ENCODE measurements at places on chromosomes 5 and 9. TPM values are rescaled to one million over a fixed set of nuclear protein-coding genes. Genes with fewer than 3 reads are reported as not detected.

- no peak for DNase-seq
These were observed 13.4 kb downstream of the ELAVL2 start for GRCh38 chr9:23812673-23813072.

DNA sequence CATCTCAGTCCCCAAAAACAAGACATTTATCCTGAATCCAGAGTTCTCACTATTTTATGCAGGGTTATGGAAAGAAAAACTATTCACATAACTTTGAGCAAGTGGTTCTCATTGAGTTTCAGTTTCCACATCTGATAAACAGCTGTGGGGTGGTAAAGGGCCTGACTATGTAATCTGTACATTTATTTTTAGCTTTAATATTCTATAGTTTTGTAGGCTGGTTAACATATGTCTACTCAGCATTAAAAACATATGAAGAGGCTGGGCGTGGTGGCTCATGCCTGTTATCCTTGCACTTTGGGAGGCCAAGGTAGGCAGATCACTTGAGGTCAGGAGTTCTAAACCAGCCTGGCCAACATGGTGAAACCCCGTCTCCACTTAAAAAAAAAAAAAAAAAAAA, 301.5 kb upstream of the CCNG1 start:
- DNase-seq, result no peak

GRCh38 chr5:51227963-51228470, 155.2 kb upstream of the ISL1 start:
- no peak for DNase-seq

- DNase-seq, result no peak
These were observed 92.2 kb upstream of the SARDH start for GRCh38 chr9:133830310-133830709.

DNA sequence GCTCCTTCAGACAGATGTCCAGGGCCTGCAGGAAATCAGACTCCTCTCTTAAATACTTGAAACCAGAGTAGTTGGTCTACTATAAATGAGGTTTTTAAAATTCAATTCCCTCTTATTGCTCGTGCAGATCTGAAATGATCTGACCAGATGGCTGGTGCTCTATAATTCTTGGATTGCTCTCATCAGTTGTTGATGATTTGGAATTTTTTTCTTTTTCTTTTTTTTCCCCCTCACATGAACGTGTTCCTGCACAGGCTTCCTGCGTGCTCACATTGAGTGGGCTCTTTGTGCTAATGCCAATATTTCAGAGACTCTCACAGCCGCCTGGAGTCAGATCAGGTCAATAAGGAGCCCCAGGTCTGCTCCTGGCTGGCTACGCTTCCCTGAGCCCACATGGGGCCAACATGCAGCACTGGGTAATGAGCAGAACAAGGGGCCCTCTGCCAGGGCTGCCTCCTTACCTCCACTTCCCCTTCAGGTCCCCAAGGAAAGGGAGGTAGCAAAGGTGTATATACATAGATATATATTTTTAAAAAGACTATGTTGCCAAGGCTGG, 82.0 kb downstream of the SIL1 start:
- DNase-seq, result no peak

DNA sequence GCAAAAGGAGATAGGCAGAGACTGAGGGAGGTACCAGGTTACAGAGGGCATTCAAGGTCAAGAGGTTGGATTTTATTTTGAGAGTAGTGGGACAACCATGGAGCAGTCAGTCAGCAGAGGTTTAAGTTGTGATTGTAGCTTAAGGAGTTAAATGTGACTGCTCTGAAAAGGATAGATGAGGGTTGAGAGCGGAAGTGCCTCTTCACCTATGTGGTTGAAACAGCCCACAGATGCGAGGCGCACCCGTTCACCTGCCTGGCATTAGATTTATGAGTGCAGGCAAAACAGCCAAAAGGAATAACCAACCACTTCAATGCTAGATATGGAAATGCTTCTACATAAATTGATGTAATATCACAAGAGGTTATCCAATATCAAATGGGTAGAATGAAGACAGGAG, 8.4 kb downstream of the ZNF474 start:
- no peak for DNase-seq

GRCh38 chr5:133086366-133086875, 34.6 kb downstream of the HSPA4 start:
- no peak for DNase-seq

GRCh38 chr5:125486634-125487033, 740.2 kb upstream of the ZNF608 start:
- DNase-seq, result no peak

DNA sequence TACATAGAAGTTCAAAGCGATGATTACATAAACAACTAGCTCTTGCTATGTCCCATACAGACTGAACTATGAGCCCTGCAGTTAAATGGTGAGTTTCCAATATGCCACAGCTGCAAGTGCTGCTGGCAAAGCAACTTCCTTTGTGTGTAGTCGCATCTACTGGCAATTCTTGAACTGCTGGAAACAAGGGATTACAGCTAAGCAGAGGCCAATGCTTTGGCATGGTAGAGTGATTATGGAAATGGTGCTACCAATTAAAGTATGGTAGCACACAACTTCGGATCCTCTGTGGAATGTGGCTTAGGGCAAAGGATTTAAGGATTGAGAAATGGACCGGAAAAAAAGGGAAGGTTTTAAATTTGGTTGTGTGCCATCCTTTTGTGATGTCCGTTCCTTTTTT, 856.6 kb downstream of the MAT2B start:
- no peak for DNase-seq

DNA sequence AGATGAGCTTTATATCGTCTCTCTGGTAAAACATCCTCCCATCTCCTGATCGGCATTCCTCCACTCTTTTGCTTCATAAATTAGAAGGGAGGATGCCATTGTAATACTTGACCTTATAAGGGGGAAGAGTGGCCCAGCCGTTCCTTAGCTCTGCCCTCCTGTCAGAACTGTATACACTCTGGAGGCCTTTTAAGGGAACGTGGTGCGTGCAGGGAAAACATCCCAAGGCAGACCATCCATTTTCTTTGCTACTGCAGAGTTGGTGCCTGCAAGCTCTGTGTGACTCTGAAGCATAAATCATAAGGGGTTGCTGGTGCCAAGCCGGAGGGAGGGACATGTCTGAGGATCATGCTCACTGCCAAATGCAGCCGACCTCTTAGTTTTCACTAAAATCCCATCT, 90.4 kb downstream of the PGM5 start:
- DNase-seq, result peak; percentile 48

GRCh38 chr5:114830114-114830513, 339.6 kb downstream of the TRIM36 start:
- DNase-seq, result no peak

DNA sequence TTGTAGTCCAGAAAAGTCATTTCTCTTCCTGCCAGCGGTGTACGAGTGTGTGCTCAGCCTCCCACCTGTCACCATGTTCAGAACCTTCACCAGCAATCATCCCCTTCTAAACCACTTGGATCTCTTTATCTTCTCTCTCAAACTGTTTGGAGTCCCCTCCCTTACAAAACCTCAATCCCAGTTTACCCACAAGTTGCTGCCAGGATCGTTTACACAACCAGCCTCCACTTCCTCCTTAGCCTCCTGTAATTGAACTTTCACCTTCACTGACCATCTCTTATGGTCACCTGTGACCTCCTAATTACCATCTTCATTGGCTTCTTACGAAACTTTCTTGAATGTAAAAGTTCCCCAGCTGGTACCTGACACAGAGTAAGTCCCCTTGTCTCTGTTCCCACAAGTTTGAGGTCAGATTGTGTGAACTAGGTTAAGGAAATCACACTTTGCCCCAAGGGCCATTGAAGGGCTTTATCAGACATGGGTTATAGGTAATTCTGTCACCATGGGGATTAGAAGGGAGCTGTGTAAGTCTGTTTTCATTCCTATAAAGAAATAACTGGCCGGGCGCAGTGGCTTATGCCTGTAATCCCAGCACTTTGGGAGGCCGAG, 20.0 kb downstream of the RNF44 start:
- DNase-seq, result no peak

DNA sequence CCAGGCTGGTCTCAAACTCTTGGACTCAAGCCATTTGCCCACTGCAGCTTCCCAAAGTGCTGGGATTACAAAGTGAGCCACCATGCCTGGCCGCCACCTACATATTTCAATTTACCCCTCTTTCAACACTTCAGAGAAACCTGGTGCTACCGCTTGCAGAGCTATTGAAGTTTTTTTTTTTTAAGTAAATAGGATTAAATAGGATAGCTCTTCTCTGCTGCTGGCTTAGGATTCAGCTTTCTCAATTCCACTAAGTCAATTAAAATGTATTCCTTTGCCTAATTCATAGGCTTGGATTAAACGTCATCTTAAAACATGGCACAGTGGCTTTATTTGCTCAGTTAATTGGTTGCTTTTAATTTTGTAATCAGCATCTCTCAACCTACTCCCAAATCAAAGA, 41.0 kb downstream of the KIAA1191 start:
- DNase-seq, result no peak

SAXO1 gene
- polyA plus RNA-seq, result 0.06 TPM

RASEF gene
- 11.5 TPM for polyA plus RNA-seq

SUSD3 gene
- 7.6 TPM for polyA plus RNA-seq

TMEM8B gene
- 33.8 TPM for polyA plus RNA-seq

UBE2B gene
- polyA plus RNA-seq, result 130 TPM

PCDHGA9 gene
- polyA plus RNA-seq, result 1.9 TPM

All from large intestine (tissue), 12 donors.